ENCODE measurements at places on chromosomes 16 and 17.

DNA sequence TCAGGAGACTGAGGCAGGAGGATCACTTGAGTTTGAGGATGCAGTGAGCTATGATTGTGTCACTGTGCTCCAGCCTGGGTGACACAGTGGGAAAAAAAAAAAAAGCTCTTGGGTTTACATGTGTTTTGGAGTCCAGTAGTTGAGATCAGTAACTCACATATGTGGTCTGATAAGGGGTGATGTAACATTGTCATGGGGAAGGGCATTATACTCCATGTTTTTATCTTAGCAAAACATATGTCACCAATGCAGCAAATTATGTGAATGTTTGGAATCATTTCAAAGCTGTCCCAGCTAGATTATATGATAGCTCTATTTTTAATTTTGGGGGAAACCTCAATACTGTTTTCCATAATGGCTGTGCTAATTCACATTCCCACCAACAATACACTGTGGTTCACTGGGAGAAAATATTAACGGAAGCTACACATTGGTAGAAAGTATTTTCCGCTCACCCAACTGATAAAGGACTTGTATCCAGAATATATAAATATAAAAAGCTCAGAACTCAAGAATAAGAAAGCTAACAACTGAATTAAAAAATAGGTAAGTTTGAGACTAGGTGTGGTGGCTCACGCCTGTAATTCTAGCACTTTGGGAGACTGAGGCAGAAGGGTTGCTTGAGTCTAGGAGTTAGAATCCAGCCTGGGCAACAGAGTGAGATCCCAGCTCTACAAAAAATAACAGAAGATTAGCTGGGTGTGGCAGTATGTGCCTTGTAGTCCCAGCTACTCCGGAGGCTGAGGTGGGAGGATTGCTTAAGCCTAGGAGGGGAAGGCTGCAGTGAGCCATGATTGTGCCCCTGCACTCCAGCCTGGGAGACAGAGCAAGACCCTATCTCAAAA, 224.1 kb upstream of the TBX2 start:
- no peak for DNase-seq

- DNase-seq: no peak
Observed at GRCh38 chr16:8583199-8583598, 7.1 kb downstream of the TMEM114 start.

GRCh38 chr16:67775273-67775672, 31.1 kb downstream of the RANBP10 start:
- DNase-seq: no peak

DNA sequence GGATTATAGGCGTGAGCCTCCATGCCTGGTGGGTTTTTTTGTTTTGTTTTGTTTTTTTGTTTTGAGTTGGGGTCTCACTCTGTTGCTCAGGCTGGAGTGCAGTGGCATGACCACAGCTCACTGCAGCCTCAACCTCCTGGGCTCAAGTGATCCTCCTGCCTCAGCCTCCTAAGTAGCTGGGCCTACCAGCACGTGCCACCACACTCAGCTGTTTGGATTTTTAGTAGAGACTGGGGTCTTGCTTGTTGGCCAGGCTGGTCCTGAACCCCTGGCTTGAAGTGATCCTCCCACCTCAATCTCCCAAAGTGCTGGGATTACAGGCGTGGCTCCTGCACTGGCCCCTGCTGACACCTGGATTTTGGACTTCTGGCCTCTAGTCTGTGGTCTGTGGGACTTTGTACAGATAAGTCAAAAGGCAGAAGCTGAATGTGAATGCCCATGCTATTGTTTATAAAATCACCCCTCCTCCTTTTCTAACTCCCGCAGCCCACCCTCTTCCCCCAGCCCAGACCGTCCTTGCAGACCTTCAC, 5.7 kb downstream of the SNAI3 start:
- no peak for DNase-seq

- no peak for DNase-seq
Observed at GRCh38 chr17:45970659-45971058, 28.4 kb upstream of the STH start.

GRCh38 chr17:4573669-4574068, 10.7 kb upstream of the SMTNL2 start:
- peak; percentile 89 for DNase-seq

DNA sequence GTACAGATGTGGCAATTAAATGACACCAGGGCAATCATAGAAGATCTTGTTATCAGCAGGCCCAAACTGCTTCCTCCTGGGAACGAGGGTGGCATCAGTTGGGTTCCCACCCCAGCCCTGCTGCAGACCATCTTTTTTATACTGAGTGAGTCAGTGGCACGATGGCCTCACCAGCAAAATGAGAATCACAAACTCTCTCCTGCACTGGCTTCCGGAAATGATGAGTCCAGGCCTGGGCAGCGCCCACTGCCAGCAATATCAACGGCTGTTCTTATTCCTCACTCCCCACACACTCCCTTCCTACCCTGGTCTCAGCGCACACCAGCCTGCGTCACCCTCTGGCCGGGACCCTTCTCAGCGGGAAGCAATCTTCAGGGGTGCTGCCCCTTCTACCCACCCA, 340.3 kb downstream of the FOXL1 start:
- no peak for DNase-seq

GRCh38 chr17:8117980-8118768, at the start of gene ALOXE3:
TSS of gene ALOXE3 (minus strand) at chr17:8118514. CDS start at chr17:8117990, 524 bp downstream.
- no peak for DNase-seq

GRCh38 chr17:57512258-57512657, 232.8 kb downstream of the CCDC182 start:
- no peak for DNase-seq

GRCh38 chr16:15610369-15610871, 32.5 kb downstream of the MARF1 start:
- DNase-seq: no peak
